Aorta (tissue), 5 donors: ENCODE measurements at places on chromosomes 2 and 18.

DNA sequence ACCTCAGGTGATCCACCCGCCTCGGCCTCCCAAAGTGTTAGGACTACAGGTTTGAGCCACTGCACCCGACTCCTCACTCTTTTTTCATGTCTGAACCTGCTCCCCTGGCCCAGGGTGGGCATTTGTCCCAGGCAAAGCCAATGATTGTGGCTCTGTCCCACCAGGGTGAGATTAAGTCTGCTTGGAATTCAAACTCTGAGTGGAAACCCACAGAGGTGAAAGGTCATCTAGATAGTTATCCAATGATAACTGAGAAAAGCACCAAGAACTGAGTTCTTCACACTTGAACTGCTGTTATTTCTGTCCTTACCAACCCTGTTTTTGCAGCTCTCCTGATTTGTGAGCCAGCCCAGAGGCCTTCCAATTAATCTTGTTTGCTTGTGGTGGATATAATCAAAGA lies 62.4 kb upstream of the ACVR1 start:
- DNase-seq, result no peak

DNA sequence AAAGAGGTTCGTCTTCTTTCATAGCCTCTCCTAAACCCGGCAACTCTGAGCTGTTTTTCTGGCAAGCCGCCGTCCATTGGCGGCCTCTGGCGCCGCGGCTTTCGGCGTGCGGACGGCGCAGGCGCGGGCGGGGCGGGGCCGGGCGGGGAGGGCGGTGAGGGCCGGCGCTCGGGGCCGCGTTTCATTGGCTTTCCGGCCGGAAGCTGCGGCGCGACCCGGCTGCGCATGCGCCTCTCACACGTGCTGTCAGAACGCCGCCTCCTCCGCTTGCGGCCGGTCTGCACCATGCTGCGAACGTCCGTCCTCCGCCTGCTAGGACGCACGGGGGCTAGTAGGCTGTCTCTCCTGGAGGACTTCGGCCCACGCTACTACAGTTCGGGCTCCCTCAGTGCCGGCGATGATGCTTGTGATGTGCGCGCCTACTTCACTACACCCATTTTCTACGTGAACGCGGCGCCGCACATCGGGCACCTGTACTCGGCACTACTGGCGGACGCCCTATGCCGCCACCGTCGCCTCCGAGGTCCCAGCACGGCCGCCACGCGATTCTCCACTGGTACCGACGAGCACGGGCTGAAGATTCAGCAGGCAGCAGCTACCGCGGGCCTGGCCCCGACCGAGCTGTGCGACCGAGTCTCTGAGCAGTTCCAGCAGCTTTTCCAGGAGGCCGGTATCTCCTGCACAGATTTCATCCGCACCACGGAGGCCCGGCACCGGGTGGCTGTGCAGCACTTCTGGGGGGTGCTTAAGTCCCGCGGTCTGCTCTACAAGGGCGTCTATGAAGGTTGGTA lies at the start of gene MARS2:
MARS2 (plus strand) TSS at position 249 of the 791 bp plus-strand sequence; CDS start at position 286, 37 bp downstream.
- DNase-seq, result peak; percentile 98

DNA sequence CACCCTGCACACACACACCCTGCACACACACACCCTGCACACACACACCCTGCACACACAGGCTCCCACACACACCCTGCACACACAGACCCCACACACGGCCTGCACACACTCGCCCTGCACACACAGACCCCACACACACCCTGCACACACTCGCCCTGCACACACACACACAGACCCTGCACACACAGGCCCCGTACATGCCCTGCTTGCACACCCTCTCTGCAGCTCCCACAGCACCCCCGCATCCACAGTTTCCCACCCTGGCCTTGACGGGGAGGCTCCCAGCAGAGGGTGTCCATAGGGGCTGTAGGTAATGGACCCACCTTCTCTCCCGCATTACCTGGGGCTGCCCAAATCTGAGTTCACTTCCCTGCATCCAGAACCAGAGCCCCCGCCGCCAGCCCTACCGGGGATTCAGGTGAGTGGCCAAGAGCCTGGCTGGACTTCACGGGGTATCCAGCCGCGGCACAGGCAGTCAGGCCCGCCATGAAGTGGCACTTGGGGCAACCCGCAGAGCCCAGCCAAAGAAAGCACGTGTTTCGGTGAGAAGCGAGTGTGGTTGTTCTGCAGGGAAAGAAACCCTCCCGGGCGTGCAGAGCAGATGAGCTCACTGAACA lies 88.6 kb upstream of the GPC1 start:
- DNase-seq, result peak; percentile 74

DNA sequence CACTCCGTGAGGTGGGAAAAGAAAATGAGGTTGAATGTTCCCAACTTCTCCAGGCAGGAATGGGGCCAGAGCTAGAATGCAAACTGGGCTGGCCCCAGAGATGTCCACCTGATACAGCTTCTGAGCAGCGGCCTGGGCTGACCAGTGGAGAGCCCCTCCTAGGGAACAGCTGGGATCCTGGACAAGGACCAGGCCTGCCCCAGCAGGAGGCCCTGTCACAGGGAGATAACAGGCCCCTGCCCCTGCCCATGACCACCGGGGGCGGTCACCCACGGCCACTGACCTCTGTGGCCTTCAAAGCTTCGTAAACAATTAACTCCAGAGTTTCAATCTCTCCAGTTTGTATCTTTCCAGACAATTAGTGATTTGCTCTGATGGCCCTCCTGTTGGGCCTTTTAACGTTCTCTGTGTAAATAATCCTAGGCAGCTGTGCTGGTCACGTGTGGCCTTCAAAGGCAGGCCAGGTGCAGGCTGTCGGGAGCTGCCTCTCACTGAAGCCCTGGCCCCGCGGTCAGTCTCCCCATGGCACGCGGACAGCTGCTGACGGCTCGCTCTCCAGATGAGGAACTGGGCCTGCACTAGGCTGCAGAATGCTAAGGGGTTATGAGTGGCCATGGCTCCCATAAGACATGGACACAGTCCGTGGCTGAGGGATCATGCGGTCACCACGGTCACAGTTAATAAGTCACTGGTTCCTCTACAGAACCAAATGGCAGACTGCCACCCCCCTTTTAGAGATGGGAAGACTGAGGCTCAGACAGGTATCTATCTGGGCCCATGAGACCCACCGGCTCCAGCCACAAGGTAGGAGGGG lies 9.2 kb downstream of the HS6ST1 start:
- no peak for DNase-seq

GRCh38 chr2:183088061-183088460 lies 9.5 kb downstream of the DUSP19 start:
- DNase-seq, result no peak

DNA sequence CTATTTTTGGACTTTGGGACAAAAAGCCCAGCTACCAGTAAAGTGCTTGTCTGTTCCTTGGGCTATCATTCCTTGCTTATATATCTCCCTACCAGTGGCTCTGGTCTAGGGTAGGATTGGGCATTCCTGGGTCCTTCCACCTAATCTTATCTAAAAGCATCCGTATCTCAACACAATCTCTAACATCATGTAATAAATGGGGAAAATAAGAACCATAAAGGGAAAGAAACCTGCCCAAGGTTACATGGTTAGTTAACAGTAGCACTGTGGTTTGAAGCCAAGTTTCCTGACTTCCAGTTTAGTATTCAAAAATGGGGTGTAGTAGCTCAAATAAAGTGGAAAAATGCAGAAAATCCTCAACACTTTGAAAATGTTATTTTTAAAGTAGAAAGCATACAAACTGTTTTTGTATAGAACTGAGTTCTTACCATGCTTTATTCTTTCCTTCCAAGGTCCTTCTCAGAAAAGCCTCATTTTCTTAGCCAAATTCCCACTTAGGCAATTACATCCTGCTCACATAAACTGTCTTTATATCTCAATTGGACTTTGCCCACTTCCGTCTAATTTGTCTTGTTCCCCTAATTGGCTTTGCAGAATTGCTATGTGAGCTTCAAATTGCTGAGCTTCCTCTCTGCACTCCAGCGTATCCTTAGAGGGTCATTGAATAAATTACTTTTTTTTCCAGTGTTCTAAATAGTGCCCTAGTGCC lies 273.1 kb upstream of the UBE2E3 start:
- DNase-seq, result no peak

- DNase-seq, result peak; percentile 66
Observed at GRCh38 chr2:229445501-229446211, 174.6 kb upstream of the PID1 start.

- no peak for DNase-seq
Observed at GRCh38 chr2:63926815-63927214, 85.1 kb downstream of the UGP2 start.

- peak; percentile 53 for DNase-seq
Observed at GRCh38 chr2:197248623-197249022, 62.0 kb downstream of the ANKRD44 start.

- no peak for DNase-seq
Observed at GRCh38 chr2:77746780-77747179, 224.6 kb upstream of the LRRTM4 start.

GRCh38 chr18:79403723-79404566 lies 8.2 kb downstream of the NFATC1 start:
- DNase-seq, result peak; percentile 76

- no peak for DNase-seq
Observed at GRCh38 chr2:159199761-159200465, 86.6 kb downstream of the WDSUB1 start.

- no peak for DNase-seq
Observed at GRCh38 chr2:148634749-148635148, 9.8 kb upstream of the EPC2 start.

DNA sequence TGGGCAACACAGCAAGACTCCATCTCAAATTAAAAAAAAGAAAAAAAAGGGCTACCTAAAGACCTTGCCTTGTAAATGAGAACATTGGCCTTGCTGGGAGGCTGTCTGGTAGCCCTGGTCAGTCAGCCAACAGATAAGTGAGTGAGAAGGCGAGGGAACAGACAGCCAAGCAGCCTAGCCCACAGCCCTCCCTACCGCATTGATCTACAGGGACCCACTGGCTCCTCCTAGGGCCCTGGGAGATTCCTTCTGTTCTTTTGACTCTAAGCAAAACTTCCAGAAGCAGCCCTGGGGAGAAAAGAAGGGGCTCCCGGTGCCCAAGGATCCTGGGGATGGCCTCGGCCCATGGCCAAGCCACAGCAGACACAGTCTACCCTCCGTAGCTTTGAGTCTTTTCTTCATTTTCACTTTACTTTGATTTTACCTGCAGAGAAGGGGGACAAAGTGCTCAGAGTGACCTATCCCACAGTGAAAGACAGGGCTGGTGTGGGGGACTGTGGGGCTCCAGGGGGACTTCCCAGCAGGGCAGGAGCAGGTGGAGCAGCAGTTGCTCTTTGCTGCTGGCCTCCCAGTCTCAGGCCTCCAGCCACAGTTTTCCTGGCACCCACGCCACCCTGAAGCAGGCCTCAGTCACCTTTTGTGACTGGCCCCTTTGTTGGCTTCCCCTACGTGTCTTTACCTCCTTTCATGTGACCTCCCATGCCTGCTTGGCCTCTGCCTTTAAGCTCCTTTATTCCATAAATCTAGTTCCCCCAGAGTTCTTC lies 5.1 kb downstream of the CEP68 start:
- DNase-seq, result no peak

DNA sequence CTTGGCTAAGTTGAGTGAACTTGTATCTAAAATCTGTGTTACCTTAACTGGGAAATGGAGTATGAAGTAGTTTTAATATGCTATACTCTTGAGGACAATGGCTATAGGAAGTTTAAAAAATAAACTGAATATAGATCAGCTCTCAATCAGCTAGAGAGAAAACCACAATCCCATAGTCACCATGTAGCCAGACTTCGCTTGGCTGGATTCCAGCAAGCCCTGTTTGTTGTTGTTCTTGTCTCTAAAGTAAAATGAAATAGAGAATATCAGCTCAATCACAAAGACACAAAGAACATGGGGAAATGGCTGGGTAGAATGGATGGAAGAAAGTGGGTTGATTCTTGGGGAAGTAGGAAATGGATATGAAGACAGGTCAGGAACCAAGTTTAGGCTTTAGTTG lies 234.9 kb downstream of the PHLPP1 start:
- no peak for DNase-seq

GRCh38 chr2:138727956-138728355 lies 52.2 kb downstream of the NXPH2 start:
- no peak for DNase-seq

- no peak for DNase-seq
Observed at GRCh38 chr2:67015681-67016080, 381.5 kb upstream of the ETAA1 start.

GRCh38 chr18:60259052-60259681 lies 113.4 kb downstream of the MC4R start:
- no peak for DNase-seq

DNA sequence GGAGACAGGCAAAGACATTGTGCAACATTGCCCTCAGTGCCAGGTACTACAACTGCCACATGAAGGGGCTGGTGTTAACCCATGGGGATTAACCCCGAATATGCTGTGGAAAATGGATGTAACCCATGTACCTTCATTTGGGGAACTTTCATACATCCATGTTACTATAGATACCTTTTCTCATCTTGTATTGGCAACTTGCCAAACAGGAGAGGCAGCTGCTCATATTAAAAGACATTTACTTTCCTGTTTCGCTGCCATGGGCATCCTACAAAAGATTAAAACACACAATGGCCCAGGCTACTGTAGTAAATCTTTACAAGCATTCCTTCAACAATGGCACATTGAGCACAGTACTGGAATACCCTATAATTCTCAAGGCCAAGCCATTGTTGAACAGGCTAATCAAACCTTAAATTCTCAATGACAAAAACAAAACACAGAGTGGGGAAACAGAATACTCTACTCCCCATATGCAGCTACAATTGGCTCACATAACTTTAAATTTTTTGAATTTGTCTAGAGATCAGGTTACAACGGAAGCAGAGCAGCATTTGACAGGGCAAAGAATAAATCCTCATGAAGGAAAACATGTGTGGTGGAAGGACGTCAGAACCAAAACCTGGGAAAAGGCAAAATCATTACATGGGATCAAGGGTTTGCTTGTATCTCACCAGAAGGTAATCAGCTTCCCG lies 1723.5 kb upstream of the LRRTM1 start:
- DNase-seq, result no peak

GRCh38 chr2:219905640-219906039 lies 278.2 kb downstream of the SLC4A3 start:
- no peak for DNase-seq

DNA sequence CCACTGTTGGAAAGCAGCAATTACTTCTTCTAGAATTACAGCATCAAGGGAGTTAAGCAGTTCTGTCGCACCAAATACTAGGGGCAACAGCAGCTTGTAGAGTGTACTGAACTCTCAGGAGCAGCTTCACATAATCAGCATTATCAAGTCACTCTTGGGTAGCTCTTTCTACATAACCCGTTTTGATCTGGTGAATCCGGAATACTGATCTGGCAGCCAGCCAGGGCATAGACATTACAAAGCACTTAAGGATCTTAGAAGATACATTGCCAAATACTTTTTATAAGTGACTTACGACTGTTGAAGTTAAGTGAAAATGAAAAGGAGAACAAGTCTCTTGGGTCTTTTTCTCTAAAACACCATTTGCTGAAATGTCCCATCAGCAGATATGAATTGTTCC lies 73.2 kb upstream of the NETO1 start:
- DNase-seq, result no peak
